Dermis microvascular lymphatic vessel endothelial cell (primary cell): ENCODE measurements at places on chromosomes 7 and 10.

DNA sequence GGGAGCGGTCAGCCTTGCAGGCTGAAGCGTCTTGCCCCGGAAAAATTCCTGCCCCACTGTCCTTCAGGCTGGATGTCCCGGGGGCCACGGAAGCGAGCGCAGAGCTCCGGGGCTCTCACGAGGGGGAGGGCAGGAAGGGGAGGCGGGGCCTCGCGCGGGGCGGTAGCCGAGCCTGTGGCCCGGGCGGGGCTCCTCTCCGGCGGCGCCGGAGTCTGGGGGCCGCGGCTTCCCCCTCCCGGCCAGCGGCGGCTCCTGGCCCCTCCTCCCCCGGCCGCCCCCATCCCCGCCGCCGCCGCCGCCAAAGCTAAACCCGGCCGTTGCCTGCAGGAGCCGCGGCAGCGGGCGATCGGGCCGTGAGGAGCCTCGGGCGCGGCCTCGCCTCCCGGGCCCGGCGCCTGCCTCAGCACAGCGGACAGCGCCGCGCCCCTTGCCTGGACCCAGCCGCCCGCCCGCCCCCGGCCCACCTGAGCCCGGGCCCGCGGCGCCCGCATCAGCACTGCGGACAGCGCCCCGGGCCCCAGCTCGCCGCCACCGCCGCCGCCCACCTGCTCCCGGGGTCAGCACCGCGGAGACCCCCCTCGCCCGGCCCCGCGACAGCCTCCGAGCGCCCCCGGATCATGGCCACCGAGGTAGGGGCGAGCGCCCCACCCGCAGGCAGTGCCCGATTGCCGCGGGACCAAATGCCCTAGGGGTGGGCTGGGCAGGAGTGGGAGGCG lies at the start of gene GOLGA7B:
Gene GOLGA7B, plus strand, starts transcription at position 157 of the 716 bp plus-strand sequence. Its CDS starts 461 bp downstream, at position 618.
- peak; percentile 52 for DNase-seq

DNA sequence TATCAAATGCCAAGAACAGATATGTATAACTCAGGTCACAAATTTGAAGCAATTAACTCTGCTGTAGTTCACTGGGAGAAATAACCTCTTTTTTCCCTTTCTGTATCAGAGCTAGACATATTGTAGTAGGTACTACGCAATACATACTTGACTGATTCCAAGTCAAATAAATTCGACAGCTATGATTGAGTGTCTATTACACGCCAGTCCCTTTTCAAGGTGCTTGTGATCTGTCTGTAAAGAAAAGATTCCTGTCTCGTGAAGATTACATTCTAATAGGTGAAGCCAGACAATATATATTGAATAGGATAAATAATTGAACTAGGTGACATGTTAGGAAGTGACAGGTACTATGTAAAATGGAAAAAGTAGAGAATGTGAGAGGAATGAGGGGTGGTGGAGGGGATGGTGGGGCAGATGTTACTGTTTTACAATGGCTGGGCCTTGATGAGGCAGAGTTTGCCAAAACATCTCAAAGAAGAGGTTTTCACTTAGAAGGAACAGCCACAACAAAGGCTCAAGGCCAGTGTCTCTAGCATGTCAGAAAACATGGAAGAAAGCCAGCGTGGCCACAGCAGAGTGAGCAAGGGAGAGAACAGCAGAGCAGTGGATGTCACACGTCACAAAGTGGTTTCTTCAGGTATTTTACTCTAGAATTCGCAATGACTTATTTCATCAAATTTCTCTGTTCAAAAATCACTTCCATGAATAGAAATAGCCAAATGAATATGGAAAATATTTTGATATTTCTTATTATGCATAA lies 282.6 kb upstream of the CACNA2D1 start:
- no peak for DNase-seq

- DNase-seq, result peak; percentile 47
Observed at GRCh38 chr10:90787393-90788198, 70.2 kb downstream of the HTR7 start.

DNA sequence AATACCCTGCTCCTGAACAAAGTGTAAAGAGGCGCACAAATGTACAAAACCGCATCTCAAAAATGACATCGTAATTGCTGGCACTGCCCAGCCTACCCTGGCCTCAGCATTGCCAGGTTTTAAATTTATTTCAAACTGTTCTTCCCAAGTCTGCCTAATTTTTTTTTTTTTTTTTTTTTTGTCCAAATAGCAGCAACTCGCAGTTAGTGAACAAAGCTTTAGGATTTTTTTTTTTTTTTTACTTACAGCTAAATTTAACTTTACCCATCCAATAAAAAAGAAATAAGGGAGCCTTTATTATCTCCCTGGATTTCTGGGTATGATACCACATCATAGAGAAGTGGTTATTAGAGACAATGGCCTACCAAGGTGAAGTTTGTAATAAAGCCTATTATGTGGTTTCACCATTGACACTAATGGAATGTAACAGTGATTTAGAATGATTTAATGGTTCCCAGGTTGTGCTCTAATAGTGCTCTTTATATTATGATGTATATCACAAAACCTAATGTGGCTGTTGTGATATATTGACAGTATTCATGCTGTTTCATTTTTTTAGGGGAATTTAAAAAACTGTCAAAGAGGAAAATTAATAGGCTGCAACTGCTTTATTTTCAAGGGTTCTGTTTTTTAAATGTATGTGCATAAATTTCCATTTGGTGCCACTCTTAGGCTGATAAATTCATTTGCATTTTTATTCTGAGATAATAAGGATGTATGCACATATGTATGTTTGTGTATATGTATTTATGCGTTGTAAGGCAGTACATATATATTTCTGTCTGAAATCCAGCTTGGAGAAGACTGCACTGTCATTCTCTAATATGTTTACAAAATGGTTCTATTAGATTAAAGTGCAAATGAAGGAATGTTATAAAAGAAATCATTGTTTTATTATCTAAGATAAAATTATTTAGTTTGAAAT lies 309.0 kb downstream of the TFEC start:
- no peak for DNase-seq

GRCh38 chr10:12432402-12433189 lies 83.2 kb downstream of the CAMK1D start:
- no peak for DNase-seq

DNA sequence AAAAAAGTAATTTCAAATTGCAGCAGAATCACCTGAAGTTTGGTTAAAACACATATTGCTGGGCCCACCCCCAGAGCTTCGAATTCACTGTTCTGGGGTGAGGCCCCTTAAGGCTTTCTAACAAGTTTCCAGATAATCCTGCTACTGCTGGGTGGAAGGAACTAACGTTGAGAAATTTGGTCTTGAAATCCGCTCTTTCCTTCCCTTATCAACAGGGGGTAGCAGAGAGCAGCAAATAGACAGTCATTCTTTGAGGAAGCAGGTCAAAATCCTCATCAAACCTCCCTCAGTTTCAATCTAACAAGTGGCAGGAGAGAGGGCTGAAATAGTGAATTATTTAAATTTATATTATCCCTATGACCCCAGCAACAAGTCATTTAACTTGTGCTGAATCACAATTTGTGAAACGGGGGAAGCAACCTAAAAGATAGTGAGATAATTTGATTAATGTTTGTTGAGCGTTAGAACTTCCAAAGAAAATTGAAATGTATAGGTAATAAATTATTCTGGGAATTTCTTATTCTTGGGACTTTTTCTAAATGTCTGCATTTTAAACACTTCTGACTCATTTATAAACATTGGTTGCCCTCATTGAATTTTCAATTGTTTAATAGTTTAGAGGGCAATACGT lies 21.7 kb upstream of the MALSU1 start:
- DNase-seq, result peak; percentile 69

- DNase-seq, result no peak
Observed at GRCh38 chr10:31124852-31125251, 93.2 kb upstream of the ZNF438 start.

GRCh38 chr10:21336476-21337170 lies 188.9 kb downstream of the SKIDA1 start:
- DNase-seq, result peak; percentile 60

- no peak for DNase-seq
Observed at GRCh38 chr7:23604296-23604640, 7.1 kb downstream of the CCDC126 start.
